Activated CD4-positive, alpha-beta T cell treated with anti-CD3 and anti-CD28 coated beads, Interleukin-2, amount 50 U/mL, for 1 hour (primary cell): ENCODE measurements at places on chromosomes 3 and 15.

- DNase-seq: peak; percentile 51
Measured at GRCh38 chr3:33717616-33717865, 513 bp downstream of the CLASP2 start.

- DNase-seq: no peak
Measured at GRCh38 chr3:65871305-65872141, 167.2 kb downstream of the MAGI1 start.

DNA sequence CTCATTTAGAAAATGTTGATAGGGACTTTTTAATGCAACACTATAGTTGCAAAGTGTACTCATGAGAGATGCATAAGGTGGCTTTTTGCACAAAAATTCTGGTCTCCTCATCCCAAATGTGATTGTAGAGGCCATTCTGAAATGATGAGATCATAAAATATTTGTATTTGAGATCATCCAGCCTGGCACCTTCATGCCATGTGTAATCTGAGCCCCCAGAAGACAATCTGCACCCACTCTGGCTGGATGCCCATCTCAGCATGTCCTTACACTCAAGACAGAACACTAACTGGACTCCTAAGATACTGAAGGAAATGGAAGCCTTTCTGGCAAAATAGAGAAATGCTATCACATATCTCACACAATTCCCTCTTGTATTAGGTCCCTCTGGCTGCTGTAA, 49.2 kb downstream of the SLC7A14 start:
- DNase-seq: no peak

DNA sequence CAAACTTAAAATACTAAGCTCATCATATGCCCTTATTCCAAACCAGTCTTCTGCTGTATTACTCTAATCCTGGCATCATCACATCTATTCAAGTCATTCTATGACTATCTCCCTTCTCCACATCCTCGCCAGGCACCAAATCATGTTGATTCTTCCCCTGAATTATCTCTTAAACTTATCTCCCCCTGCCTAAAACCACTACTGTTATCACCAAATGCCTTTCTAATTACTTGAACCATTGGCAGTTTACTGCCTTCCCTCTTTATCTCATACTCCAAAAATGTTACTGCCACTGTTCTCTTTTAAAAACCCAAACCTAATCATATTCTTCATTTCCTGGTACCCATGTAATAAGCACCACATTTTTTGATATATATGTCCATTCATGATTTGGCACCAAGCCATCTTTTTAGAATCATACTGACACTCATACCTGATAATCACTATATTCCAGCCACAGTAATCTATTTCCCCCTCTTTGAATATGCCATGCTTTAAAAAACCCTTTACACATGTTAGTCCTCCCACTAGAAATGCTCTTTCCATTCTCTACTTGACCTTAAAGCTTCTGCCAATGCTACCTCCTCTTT, 126.8 kb downstream of the PEAK1 start:
- no peak for DNase-seq

DNA sequence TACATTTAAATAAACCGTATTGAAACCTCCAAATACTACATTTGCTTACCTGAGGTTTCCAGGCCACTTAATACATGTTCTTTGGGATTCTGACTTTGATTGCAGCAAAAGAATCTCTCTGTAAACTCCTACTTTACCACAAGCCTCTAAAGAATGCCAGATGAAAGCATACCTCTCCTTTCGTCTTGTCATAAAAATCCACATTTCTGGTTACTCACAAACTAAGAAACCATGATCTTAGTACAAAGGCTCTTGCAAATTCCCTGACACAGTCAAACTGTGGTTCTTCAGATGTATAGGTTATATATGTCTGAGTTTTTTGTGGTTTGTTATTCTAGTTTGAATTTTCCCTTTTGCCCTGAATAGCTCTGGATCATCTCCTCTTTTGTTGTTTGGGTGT, 188.4 kb downstream of the RAP2B start:
- DNase-seq: no peak

DNA sequence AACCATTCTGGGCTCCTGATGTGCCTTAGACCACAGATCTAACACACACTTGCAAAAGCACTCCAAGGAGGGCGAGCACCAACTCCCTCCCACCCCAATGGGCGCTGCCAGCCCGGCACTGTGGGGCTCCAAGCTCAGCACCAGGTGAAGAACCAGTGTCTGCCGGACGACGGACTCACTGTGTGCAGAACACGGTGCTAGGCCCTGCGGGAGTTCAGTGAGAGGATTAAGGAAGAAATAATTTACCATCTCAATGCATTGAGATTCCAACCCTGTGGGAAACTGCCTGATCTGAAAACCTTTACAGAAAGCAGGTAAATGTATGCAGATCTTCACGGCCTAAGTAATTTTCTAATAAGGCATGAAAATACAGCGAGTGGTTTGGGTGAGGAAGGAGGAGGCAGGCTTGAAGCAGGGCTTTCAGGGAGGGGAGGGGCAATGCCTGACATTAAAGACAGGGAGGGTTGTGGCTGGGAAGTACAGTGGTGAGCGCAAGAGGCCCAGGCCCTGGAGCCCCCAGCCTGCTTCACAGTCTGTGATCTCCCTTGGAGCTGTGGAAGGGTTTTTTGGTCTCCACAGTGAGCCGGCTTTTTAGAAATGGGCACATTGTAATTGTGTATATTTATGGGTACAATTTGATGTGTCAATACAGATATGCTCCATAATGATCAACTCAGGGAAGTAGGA, 35.6 kb upstream of the CHRNB4 start:
- no peak for DNase-seq
